Fibroblast of mammary gland (primary cell): ENCODE measurements at places on chromosomes 12 and 14.

DNA sequence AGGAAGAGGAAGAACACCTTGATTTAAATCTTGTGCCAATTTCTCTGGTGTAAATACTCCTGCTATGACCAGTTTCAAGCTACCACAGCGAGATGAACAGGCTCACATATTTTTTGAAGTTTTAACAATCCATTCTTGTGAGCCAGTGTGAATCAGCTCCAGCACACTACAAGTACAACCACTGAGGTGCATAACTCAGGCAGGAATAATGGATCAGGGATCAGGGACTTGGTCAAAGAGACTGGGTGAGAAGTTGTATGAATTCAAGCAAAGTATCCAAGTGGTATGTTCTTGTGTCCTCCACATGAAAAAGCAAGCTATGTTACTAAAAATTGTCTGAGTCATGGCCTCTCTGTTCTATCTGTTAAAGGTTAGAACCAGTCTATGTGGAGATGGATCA lies 35.2 kb upstream of the KITLG start:
- DNase-seq = no peak

- peak; percentile 66 for DNase-seq
Observed at GRCh38 chr12:13094367-13094766, 9.1 kb downstream of the GSG1 start.

GRCh38 chr12:69501154-69501895 lies 31.1 kb downstream of the FRS2 start:
- DNase-seq = peak; percentile 60

- DNase-seq = no peak
Observed at GRCh38 chr12:82873951-82874350, 187.2 kb downstream of the TMTC2 start.

- DNase-seq = peak; percentile 95
Observed at GRCh38 chr12:93784339-93785086, 107.3 kb downstream of the CRADD start.

- DNase-seq = peak; percentile 73
Observed at GRCh38 chr12:51759175-51759574, 89.3 kb downstream of the FIGNL2 start.

DNA sequence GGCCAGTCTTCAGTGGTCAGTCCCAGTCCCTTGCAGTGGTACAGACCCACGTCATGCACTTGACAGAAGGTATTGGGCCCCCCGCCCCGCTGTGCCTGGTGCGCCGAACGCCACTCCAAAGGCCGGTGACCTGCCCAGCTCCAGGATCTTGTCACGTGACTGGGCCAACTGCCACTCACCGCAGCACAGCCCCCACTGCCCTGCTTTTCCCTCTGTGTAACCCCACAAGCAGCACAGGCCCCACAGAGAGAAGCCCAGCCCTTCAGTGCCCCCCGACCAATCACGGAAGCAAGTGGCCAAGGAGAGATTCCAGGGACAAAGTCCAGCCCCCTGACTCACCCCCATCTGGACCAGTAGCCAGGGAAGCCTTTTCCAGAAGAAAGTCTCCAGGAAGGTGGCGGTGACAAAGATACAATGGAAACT lies 498 bp downstream of the GPR132 start:
- DNase-seq = peak; percentile 56
